ENCODE measurements at places on chromosomes 16 and 17.

- no peak for DNase-seq
Measured at GRCh38 chr16:66247516-66248481, 118.7 kb upstream of the CDH5 start.

DNA sequence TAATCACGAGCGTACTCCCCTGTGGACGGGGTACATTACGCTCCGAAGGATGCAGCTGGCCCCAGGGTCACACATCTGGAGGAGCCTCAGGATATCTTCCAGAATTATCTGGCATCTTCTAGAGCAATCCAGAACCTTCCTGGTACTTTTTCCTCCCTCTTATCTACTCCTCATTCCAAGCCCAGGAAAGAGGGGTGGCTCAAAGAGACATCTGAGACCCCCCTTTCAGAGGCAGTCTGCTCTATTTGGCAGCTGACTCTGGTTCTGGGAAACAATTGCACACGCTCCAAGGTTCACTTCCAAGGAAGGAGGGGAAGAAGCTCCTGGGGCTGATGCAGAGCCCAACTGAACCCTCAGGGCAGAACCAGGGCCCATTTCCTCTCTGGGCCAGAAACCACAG lies 14.9 kb downstream of the RBFOX3 start:
- no peak for DNase-seq

DNA sequence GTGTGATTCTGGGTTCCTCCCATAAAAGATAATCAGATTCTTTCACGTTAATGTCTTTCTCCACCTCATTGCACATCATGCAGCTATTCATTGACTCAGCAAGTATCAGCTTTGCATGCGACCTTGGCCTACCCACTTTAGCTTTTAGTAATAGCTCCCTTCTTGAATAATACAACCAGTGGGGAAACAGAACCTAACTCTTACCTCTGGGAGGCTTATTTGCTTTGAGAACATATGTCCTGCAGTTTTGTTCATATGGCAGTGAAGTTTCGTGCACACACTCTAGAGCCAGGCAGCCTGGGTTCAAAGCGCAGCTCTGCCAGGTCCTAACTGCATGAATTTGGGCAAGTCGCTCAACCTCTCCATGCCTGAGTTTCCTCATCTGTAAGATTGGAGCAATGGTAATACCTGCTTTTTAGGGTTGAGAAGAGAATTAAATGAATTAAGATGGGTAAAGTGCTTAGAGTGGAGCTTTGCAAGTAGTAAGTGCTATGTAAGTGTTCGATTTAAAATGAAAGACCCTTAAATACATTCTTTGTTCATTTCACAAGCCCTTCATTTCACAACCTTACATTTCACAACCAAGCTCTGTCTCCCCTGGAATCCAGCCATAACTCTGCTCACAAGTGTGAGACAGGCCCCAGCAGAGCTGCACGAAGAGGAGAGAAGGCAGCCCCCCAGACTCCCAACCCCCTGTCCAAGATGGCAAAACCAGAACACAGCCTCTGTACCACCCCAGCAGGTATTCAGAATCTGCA lies 29.3 kb downstream of the MAPT start:
- DNase-seq: no peak

DNA sequence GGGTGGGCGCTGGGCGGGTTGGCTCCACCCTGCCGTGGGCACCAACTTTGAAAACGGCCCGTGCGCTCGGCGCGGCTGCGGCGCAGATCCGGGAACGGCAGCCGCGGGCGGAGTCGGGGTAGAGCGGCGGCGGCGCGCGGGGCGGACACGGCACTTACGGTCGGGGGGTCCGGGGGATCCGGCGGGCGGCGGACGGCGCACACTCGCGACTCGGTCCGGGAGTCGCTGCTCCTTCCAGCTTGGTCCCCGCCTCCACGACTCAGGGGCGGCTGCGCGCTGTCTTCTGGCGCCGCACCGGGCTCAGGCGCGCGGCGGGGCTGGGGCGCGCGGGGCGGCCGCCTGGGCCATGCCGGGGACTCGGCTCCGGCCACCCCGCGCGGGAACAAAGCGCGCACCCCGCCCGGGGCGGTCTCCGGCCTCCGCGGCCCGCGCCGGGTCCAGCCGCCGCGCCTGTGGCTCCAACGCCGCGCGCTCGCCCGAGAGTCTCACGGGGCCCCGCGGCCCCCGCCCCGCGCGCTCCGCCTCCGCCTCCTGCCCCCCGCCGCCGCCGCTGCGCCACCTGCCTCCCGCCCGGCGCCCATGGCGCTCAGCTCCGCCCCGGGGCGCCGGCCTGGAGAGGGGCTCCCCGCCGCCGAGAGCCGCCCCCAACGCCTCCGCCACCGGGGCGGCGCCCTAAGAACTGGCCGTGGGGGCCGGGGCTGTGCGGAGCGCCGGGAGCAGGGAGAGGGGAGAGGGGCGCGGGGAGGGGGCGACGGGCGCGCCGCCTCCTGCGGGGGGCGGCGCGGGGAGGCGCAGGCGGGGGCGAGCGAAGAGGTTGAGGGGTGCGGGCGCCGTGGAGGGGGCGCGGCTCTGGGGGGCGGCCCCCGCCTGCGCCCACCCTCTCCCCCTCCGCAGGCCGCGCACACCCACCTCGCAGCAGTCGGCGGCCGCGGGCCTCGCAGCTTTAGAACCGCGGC lies 35.9 kb downstream of the CBFA2T3 start:
- DNase-seq: no peak
